ENCODE measurements at places on chromosomes 2 and 18.

DNA sequence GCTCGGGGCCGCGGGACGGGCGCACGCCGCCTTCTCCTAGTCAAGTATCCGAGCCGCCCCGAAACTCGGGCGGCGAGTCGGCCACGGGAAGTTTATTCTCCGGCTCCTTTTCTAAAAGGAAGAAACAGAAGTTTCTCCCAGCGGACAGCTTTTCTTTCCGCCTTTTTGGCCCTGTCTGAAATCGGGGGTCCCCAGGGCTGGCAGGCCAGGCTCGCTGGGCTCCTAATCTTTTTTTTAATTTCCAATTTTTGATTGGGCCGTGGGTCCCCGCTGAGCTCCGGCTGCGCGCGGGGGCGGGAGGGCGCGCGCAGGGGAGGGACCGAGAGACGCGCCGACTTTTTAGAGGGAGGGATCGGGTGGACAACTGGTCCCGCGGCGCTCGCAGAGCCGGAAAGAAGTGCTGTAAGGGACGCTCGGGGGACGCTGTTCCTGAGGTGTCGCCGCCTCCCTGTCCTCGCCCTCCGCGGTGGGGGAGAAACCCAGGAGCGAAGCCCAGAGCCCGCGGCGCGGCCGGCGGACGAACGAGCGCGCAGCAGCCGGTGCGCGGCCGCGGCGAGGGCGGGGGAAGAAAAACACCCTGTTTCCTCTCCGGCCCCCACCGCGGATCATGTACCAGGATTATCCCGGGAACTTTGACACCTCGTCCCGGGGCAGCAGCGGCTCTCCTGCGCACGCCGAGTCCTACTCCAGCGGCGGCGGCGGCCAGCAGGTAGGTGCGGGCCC, 617 bp downstream of the FOSL2 start:
- DNase-seq: no peak

- no peak for DNase-seq
Observed at GRCh38 chr18:42860011-42860410, 255.5 kb downstream of the RIT2 start.

DNA sequence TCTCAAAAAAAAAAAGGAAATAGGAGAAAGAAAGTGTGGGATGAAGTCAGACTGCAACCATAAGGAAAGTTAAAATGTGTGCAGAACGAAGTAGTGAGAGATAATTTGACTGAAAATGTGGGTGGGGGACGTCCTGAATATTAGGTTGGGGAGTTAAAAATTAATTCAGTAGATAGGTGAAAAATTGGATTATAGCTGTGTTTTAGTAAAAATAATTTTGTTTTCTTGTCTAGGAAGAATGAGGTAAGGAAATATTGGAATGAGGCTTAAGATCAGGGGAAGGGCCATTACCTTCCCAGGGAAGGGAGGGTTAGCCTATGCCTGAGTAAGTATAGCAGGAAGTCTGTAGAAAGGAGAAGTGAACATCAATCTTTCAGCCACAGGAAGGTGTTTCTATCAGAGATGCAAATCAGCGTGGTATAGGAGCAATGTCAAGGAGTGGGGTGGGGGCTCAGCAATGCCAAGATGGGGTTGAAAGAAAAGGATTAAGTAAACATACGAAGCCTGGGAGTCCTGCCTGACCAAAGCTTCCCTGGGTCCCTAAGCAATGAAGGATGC, 250.9 kb downstream of the PIEZO2 start:
- DNase-seq: no peak

GRCh38 chr18:5095239-5095638, 101.8 kb downstream of the AKAIN1 start:
- DNase-seq: no peak

DNA sequence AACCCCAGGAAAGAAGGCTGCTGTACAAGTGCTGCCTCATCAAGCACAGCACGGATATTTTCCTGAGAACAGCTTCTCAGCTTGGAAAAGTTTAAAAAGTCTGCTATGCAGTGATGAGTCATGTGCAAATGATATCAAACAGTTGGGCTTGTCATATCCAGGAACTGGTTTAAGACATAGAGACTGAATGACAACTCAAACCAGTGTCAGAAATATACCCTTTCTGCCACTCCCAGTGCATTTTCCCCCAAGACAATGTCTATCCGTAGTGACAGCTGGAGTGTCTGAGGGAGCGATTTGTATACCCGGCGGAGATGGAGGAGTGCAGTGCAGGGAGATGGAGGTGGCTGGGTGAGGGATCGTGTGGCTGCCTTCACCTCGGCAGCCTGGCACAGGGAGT, 28.2 kb downstream of the SOX11 start:
- no peak for DNase-seq
